Kidney (tissue), 22 donors: ENCODE measurements at places on chromosomes 5 and 9.
A peak's percentile ranks its signal among the peaks of the same experiment; 100 is the strongest.

DNA sequence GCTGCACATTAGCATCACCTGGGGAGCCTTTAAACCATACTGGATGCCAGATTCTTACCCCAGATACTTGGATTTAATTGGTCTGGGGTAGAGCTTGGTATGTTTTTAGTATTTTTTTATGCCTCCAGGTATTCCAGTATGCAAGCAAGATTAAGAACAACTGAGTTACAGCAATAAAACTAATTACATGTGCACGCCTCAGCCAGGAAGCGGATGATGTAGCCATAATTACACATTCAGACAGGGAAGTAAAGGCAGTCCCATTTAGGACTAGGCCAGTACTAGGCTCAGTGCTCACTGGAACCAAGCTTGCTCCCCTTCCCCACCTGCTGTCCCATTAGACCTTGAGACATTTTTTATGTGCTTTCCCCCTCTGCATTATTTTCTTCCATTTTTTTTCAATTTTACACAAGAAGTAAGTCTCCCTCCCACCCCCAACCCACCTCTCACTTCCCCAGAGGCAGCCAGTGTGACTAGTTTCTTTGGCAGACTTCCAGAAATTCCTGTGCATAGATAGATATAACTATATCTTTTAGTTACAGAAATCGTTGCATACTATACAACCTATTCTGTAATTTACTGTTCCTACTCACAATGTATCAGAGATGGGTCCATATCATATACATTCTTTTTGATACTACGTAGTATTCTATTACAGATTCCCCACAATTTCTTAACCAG lies 7.1 kb upstream of the GNAQ start:
- peak; percentile 50 for DNase-seq

DNA sequence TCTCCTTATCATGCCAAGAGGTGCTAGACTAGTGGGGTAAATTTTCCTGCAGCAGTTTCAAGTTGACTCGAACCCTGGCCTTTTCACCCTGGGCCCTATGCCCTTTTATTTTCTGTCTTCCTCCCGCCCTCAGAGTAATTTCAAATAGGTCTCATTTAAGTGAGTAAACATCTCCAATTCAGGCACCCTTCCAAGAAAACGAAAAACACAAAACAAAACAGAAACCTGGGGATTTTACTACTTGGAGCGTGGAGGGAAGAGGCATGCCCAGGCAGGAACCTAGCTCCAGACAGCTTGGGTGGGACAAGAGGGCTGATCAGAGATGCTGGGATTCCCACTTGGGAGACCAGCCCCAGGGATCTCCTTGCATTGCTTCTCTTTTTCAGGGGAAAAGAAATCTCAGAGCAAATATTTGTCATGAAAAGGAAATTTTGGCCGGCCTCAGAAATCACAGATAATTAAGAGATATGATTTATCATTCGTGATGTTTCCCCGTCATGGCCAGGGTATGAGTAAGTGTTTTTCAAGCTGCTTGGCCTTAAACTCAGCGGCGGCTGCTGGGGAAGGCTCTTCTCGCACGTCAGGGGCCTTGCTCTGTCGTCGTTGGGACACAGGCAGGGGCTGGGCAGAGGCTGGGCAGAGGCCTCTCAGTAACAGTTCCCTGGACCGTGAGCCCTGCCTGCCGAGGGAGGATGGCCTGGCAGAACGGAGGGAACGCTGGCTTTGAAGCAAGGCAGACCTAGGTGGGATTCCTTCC lies 248.6 kb upstream of the KLF4 start:
- peak; percentile 22 for DNase-seq

- DNase-seq = peak; percentile 18
Observed at GRCh38 chr9:124003636-124004349, 7.8 kb upstream of the LHX2 start.

DNA sequence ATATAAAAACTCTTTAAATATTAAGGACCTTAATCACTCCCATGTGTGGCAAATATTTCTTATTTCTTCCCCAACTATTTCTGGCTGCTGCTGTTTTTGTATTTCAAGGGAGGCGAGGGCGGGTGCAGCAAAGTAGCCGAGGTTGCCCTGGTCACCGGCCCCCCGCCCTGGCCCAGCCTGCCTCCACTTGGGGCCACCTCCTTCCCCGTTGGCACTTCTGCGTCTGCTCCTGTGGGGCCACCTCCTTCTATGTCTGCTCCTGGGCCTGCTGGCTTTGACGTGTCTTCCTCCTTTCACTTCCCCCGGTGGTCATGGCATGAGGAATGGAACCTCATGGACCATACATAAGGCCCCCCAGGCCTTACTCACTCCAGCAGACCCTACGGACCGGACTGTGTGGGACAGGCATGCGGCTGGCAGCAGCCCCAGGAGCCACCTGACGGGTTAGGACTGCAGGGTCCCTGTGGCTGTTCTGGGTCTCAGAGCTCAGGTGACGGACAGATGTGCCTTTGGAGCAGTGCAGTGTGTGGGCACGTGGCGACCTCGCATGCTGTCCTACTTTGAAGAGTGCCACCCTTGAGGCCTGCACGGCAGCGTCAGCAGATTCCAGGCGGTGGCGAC lies 5.8 kb upstream of the ENTPD8 start:
- no peak for DNase-seq

DNA sequence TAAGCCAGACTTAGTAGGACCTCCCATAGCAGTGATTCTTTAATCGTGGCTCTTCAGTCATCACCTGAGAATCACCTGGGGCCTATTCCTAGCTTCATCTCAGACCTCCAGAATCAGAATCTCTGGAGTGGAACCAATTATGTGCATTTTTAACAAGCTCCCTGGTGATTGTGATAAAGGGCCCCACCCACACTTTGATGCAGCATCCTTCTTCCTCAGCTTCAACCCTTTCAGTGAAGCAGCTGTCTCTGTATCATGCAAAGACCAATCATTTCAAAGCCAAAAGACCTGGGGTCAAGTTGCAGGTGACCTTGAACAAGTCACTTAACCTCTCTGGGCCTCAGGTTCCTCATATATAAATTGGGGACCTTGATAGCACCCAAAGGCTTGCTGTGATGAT lies 17.1 kb downstream of the FBXO10 start:
- DNase-seq = no peak

- DNase-seq = no peak
Observed at GRCh38 chr9:116323012-116323411, 169.4 kb downstream of the PAPPA start.

GRCh38 chr5:158123595-158123994 lies 264.6 kb upstream of the CLINT1 start:
- no peak for DNase-seq

DNA sequence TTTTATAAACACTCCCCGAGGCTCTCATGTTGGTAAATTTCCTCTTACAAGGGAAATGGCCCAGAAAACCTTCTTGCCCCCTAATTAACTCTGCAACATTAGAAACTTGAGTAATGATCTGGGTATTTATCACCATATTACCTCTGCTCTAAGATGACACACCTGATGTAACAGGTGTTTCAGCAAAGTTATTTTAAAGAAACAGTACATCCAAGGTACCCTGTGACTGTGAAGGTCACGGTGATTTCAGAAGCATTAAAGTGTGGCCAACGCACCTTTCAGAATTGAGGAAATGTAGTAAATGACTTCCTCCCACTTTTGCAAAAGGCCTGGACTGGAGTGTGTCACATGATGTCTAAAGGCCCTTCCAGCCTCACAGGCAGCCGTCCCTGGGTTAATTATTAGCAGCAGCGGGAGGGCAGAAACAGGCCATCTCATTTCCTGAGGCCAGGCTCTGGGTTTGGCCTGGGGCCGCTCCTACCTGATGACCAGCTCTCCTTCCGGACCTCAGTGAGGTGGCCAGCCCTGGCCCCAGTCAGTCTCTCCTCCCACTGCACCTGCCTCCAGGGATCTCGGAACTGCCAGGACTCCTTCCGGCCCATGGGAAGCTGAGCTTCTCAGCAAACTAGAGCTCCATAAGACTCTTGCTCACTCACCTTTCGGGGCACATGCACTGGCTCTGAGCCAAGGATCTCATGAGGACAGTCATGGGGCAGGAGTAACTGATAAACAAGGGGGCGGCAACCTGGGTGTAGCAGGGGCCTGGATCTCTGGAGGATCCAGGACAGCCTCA lies 20.7 kb downstream of the PTPN3 start:
- peak; percentile 90 for DNase-seq

GRCh38 chr9:91786132-91786896 lies 163.7 kb downstream of the ROR2 start:
- DNase-seq = no peak

GRCh38 chr5:32777733-32778132 lies 66.6 kb downstream of the NPR3 start:
- no peak for DNase-seq

DNA sequence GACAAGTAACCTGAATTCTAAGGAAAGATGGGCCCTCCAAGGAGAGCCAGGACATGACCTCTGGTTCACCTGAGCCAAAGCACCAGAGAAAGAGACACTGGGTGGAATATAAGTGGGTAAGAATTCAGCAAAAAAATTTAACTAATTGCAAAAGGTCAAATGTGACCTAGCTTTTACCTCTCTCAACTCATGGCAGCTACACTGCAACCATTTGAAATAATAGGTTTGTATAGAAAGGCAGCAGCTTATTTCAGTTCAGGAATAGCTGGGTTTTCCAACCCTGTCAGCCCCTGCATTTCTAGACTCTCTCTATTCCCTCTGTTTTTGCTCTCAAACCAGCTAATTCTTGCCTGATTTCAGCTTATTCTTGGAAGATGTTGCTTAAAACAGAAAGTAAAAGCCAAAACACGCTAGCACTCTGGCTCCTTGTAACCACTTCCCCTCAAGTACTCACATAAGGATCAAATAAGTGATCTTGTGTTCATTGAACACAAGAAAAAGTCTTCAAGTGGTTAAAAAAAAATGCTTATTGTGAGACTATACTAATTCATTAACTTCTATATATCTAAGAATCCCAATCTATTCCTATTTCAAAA lies 101.1 kb upstream of the NR4A3 start:
- no peak for DNase-seq

DNA sequence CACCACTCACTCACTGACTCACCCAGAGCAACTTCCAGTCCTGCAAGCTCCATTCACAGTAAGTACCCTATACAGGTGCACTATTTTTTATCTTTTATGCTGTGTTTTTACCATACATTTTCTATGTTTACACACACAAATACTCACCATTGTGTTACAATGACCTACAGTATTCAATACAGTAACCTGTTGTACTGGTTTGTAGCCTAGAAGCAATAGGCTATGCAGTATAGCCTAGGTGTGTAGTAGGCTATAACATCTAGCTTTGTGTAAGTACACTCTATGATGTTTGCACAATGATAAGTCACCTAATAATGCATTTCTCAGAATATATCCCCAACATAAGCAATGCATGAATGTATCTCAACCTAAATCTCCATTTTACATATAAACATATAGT lies 541.1 kb downstream of the NR2F1-AS1 start:
- no peak for DNase-seq

DNA sequence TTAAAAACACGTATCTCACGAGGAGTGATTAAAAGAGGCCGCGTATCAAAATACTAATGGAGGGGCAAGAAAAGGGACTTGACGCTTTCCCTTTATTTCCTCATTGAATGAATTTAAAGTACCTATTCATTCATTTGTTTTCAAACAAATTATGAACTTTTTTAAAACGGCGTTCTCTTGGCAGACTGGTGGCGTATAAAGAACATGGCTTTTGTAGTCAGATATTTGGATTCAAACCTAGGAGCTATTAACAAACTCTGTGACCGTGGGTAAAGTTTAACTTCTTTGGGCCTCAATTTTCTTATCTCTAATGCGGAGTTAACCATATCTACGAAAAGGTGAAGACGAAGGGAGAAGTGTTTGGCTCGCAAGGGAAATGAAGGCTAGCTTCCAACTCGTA lies 876 bp downstream of the CAAP1 start:
- no peak for DNase-seq

DNA sequence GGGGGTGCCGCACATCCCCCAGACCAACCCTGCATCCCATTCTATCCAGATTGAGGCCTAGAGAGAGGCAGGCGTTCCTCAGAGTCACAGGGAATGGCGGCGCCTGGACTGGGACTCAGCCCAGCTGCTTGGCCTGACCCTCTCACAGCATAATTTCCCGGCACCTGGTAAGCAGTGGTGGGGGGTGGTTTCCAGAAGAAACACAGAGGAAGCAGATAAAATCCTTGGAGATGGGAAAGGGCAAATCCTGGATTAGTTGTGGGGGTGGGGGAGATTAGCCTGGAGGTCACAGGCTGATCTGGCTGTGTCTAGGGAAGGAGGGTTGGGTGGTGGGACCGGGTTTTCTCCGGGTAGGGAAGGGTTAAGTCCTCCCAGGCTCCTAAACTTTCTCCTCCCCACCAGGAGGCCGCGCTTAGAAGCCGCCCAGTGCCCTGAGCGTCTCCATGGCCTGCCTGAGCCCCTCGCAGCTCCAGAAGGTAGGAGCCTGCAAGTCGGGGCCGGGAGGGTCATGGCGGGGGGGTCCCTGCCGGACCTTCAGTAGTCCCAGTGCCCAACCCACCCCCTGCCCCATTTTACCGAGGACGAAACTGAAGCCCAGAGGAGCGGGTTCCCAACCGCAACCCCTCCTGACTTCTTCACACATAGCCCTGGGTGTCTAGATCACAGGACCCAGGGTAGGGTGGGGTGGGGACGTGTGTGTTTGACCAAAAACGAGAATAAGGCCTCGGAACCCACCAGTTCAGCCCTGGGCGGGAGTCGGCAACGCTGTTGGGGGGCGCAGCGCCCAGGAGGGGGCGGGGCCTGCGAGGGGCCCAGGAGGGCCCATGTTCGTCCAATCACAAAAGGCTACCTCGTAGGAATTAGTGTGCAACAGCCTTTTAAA lies 1.3 kb downstream of the PHYHD1 start:
- peak; percentile 90 for DNase-seq

DNA sequence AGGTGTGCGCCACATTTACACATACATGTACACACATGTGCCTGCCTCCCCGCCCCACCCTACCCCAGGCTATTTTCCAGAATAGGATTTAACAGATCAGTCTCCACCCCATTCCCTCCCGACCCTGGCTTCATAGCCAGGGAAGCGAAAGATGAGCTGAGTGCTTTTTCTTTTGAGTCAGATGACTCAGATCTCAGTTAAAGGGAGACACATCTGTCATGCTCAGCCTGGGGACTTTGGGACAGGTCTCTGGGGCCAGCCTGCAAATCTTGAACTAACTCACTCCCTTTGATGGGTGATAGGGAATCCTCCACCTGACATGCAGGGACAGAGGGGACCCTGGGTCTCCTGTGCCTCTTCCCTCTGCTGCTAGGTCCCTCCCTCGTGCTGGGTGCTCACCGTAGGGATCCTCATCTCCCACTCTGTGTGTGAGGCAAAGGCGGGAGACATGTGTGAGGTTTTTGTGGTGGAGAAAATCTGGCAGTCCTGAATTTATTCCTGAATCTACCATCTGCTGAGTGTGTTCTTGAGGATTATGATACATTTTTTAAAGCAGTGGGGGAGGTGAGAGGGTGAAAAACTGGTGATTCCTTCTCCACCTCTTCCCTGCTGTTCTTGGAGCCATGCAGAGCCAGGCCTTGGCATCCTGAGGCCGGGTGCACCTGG lies 37.7 kb downstream of the NEUROG1 start:
- DNase-seq = no peak

DNA sequence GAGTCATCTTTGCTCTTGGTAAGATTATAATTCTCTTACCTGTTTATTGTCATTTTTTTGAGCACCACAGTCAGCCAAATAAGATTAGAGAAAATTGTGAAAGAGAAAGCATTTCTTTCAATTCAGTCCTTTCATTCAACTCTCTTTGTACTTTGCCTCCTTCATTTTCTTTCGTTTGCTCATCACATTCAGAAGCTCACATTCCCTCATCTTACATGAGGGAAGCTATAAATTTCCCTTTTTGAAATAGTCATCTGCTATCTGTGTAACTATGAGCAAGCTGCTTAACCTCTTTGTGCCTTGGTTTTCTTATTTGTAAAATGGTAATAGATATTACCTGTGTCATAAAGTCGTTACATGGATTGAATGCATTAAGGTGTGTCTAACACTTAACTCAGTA lies 41.4 kb downstream of the PAM start:
- DNase-seq = no peak
